ENCODE measurements at places on chromosomes 2 and 18.

DNA sequence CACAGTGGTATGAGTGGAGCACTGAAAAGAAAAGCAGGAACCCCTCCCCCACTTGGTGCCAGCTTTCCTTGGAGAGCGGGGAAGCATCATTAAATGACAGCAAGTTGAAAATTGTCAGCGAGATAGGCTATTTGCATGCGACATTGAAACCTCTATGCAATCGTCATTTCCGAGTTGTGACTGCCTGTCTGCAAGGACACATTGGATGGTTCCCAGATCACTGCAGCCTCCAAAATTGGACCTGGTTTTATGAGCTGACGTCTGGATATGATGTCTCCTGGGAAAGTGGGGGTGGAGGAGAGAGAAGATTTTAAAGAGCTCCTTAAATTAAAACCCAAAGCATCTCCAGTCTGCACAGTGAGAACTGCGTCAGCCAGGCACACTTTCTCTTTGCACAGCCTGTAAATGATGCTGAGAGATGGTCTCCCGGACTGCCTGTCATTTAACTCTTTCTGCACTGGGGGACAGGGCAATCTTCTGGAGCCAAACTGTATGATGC lies 57.8 kb upstream of the KIF5C start:
- DNase-seq: no peak

DNA sequence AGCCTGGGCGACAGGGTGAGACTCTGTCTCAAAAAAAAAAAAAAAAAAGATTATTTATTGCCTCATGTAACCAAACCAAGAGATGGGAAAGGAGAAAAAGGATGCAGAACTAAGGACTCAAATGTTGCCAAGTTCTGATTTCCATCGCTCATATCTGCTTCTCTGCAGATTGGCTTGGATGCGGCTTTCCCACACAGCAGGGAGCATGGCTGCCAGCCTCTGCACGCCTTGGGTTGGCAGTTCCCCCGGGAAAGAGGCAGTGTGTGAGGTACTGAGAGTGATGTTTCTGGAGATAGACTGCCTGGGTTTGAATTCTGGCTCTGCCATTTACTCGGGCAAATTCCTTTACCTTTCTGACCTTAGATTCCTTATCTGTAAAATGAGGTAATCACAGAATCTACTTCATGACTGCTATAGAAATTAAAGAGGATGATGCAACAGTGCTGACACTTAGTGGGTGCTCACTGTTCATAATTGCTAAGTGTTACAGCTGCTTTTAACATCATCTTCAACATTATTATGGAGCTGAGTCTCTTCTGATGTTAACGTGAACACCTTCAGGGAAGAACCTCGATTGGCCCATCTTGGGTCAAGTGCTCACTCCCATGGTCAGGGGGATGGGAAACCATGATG lies 68.8 kb downstream of the ACAA2 start:
- no peak for DNase-seq

GRCh38 chr2:223247136-223247535 lies 195.1 kb downstream of the KCNE4 start:
- no peak for DNase-seq

DNA sequence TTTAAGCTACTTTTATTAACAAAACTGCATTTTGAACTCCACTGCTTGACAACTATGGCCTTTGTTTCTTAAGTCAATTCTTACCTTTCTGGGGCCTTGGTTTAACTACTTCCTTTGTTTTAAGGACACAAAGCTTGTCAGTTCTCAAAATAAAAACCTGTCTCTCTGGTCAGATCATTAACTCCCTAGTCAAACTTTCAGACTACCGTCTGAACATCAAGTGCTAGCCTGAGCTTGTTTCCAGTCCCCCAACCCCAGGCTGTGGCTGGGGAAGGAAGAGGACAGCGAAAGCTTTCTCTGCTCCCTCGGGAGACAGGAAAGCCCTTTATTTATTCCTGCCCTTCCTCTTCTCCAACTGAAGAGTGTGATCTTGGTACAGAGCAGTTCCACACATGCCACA lies 1.7 kb downstream of the SH3YL1 start:
- no peak for DNase-seq

- peak; percentile 80 for DNase-seq
Observed at GRCh38 chr2:109558076-109558882, 55.5 kb downstream of the SEPTIN10 start.

GRCh38 chr2:218547978-218548377 lies 20.2 kb downstream of the USP37 start:
- DNase-seq: no peak

GRCh38 chr2:1026141-1026540 lies 75.5 kb downstream of the SNTG2 start:
- DNase-seq: no peak

GRCh38 chr2:129766374-129766993 lies 213.0 kb upstream of the RAB6C start:
- no peak for DNase-seq

GRCh38 chr2:150160058-150160457 lies 327.4 kb downstream of the RND3 start:
- DNase-seq: no peak

DNA sequence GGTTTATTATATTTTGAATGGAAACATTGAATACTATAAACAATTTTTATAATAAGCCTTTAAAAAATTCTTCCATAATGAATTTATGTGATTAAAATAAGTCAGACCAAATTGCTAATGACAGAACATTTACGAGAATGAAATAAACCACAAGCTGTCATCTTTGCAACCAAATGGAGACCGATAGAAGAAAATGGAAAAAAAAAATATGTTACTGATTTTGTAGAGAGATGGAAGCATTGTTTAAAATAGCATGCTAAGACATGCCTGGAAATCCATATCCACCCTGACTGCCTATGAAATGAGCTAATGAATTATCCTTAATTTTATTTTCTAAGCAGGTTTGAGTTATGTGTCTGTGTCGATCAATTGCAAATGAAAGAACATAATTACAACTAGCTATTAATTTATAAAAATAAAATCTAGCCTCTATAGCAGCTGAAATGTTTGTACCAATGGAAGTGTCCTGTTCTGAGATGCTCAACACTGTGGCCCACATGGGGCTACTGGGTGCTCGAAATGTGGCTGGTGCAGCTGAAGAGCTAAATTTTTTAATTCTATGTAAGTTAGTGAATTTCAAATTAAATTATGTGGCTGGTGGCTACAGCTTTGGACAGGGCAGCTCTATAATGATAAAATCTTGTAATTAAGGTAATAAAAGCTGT lies 832.8 kb downstream of the RNF144A start:
- no peak for DNase-seq

DNA sequence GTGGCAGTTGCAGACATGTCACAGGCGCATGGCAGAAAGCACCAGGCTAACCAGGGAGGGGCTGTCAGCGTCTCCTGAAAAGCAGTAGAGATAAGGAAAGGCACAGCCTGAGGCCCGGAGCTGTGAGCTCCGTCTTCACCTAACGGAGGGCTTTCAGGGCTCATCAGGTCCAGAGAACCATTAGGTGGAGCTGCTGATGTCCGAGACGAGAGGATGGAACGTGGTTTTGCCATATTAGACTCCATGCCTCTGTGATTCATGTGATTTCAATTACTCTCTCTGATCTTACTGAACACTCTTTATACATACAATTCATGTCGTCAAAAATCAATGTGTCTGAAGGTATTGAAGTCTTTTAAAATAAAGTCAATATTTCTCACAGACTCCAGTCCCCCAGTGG lies 120.3 kb upstream of the RAB6C start:
- DNase-seq: no peak

DNA sequence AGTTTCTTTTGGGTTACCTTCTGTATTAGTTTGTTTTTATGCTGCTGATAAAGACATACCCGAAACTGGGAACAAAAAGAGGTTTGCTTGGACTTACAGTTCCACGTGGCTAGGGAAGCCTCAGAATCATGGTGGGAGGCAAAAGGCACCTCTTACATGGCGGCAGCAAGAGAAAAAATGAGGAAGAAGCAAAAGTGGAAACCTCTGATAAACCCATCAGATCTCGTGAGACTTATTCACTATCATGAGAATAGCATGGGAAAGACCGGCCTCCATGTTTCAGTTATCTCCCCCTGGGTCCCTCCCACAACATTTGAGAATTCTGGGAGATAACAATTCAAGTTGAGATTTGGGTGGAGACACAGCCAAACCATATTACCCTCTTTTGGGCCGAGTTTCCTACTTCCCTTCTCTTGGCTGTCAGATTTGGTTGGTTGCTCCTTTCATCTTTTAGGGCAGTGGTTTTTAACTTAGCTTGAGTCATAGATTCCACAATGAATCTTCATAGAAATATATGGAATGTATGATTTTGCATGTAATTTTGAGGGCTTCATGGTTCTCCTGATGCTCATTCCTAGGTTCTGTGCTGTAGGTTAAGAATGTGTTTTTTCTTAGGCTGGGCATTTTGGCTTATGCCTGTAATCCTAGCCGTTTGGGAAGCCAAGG lies 44.2 kb downstream of the CEP192 start:
- no peak for DNase-seq

All from epithelial cell of proximal tubule (primary cell).